Hepatocyte (in vitro differentiated cells): ENCODE measurements at places on chromosomes 16 and 17. TPM values are rescaled to one million over a fixed set of nuclear protein-coding genes. Genes with fewer than 3 reads are reported as not detected.

KRT27 gene
- total RNA-seq: not detected in 2 replicates

KRTAP2-2 gene
- total RNA-seq: not detected in 2 replicates

HBA2 gene
- total RNA-seq: not detected in 2 replicates

RHBDF1 gene
- total RNA-seq: 21.8 and 41.5 TPM in 2 replicates

- no peak overlapping the region for H3K4me3 ChIP-seq
- H3K27ac ChIP-seq: no peak overlapping the region
- H3K36me3 ChIP-seq: no peaks in the 10 kb centered on the region
- DNase-seq: no peak
- H3K4me1 ChIP-seq: peaks cover 7% of the 10 kb centered on the region
These were observed 256.1 kb upstream of the SALL1 start for GRCh38 chr16:51407199-51407598.

- peak overlapping the region; percentile 70 for H3K27ac ChIP-seq
- peak; percentile 31 for DNase-seq
- H3K4me3 ChIP-seq: no peak overlapping the region
- H3K4me1 ChIP-seq: peaks cover 32% of the 10 kb centered on the region
These were observed 47.1 kb downstream of the VMP1 start for GRCh38 chr17:59754552-59754951.

DNA sequence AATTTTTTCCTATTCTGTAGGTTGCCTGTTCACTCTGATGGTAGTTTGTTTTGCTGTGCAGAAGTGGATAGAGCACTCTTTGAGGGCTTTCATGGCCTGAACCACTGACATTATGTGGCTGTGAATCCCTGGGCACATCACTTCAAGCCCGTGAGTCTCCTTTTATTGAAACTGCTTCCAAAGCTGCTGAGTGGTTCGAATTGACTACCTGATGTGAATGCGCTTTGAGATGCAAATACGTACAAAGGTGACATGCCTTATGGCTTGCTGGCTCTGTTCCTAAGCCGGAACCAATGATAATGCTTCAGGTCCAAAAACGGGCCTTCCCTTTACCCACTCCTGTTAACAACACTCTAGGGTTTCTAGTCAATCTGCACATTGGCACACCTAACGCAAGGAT is 34.3 kb downstream of the ASPA start:
- no peaks in the 10 kb centered on the region for H3K36me3 ChIP-seq
- H3K4me3 ChIP-seq: no peak overlapping the region
- no peak for DNase-seq

- no peak for DNase-seq
- H3K27me3 ChIP-seq: no peaks in the 10 kb centered on the region
- H3K4me1 ChIP-seq: no peaks in the 10 kb centered on the region
- H3K27ac ChIP-seq: no peak overlapping the region
- H3K4me3 ChIP-seq: no peak overlapping the region
These were observed 51.3 kb downstream of the AKAP1 start for GRCh38 chr17:57136355-57136754.

DNA sequence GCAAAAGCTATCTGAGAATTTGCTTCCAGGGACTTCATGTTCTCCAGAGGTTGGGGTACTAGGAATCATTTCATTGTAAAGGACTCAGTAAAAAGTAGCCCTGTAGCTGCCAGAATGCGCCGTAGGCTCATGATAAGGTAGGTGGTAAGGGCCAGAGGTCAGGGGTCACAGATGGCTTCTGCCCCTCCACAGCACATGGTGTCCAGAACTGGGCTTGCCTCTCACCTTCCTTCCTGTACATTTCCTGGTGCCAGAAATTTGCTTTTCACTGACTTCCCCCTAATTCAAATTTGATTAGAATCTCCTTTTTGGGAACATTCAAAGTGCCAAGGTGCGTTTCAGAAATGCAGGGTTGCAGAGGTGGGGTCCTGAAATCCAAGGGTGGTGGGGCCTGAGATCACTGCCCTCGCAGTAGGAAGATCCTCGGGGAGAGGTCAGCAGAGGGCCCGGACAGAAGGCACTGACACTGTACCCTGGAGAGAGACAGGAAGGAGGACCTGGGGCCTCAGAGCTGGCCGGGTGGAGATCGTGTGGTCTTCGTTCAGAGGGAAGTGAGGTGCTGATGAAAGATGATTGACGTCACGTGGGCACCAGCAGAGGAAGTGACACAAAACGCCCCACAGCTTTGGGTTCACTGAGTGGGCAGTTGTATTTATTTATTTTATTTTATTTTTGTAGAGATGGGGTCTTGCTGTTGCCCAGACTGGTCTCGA is 25.5 kb upstream of the METRNL start:
- no peak overlapping the region for H3K4me3 ChIP-seq
- H3K4me1 ChIP-seq: peaks cover 9% of the 10 kb centered on the region
- DNase-seq: no peak
- H3K27me3 ChIP-seq: no peaks in the 10 kb centered on the region

DNA sequence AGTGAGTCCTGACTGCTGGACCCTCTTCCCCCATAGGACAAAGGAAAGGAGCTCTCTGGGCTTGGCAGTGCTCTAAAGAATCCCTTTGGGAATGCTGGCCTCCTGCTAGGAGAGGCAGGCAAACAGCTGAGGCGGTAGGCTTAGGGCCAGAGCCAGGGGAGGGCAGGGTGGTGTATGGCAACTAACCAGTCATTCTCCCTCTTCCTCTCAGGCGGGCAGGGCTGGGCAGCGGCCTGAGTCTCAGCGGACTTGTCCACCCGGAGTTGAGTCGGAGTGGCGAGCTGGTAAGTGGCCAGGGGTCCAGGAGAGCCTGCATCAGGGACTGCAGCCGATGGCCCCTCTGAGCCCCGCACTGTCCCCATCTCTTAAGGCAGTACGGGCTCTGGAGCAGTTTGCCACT is 4.4 kb downstream of the ACADVL start:
- no peak for DNase-seq
- no peak overlapping the region for H3K4me3 ChIP-seq
- peaks cover 19% of the 10 kb centered on the region for H3K4me1 ChIP-seq
- H3K27ac ChIP-seq: no peak overlapping the region

DNA sequence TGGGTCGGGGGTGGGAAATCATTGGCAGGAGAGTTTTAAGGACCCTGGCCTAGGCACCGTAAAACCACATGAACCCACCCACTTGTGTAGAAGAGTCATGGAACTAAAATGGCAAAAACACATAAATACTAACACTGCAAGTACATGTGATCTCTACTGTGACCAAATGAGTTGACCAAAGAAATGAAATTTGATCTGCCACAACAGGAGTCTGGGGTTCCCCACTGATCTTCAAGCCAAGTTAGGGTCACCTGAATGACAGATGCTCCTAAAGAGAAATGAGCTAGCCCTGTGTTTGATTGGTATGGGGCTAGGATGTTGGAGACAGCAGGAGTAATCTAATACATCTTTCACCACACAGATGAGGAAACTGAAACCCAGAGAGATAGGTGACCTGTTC is 21.5 kb upstream of the SKAP1 start:
- no peaks in the 10 kb centered on the region for H3K36me3 ChIP-seq
- no peak overlapping the region for H3K4me3 ChIP-seq
- H3K27ac ChIP-seq: no peak overlapping the region
- H3K4me1 ChIP-seq: no peaks in the 10 kb centered on the region

DNA sequence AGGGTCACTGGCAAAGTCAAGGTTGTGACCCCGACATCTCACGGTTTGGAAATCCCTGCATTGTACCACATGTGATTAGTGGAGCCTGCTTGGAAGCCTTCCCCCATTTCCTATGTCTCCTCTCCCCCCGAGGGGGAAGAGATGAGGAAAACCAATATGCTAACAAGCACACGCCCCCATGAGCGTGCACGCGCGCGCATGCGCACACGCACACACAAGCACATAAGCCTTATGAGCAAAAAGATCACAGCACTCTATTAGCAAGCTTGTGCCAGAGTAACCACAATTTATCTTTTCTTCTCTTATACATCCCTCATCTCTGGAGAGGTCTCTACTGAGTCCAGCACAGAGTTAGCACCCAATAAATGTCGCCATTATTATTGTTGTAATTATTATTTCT is 31.8 kb upstream of the MMP2 start:
- H3K27me3 ChIP-seq: no peaks in the 10 kb centered on the region
- no peaks in the 10 kb centered on the region for H3K36me3 ChIP-seq
- no peak overlapping the region for H3K27ac ChIP-seq
- no peak overlapping the region for H3K4me3 ChIP-seq

GRCh38 chr17:66165537-66166123 is 26.3 kb downstream of the CEP112 start:
- H3K36me3 ChIP-seq: no peaks in the 10 kb centered on the region
- no peak overlapping the region for H3K27ac ChIP-seq
- peak; percentile 59 for DNase-seq

DNA sequence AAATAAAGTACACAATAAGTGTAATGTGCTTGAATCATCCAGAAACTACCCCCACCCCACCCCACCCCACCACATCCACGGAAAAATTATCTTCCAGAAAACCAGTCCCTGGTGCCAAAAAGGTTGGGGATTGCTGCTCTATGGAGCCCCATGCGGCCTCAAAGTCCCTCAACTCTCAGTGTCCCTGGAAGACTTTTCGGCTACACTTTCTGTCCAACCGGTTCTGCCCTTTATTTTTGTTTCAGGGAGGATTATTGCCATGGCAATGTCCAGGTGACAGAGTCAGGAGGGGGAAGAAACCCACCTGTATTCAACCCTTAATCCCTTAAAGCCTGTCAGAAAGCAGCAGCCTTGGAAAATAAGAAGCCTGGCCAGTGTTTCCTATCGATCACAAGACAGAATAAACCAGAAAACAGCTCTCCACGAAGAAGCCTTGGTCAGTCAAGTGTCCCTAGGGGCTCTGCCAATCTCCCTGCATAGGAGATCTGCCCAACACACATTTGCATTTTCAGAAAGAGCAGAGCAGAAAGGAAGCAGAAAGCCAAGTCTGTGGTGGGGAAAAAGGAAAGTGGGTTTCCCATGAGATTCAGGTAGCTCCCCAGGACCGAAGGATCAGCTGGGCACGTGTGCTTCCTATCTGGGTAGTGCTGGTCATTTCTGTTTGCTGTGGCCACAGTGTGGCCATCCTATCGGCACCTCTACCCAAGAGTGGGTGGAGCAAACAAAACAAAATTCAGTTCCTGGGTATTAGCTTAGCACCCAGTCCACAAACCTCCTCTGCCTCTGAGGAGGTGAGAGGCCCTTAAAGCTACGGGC is 342.7 kb downstream of the SOX9 start:
- H3K27me3 ChIP-seq: no peaks in the 10 kb centered on the region
- H3K4me3 ChIP-seq: no peak overlapping the region
- no peak for DNase-seq
- H3K36me3 ChIP-seq: no peaks in the 10 kb centered on the region
- H3K27ac ChIP-seq: peak overlapping the region; percentile 99

GRCh38 chr17:14330492-14330962 is 29.6 kb downstream of the HS3ST3B1 start:
- no peak for DNase-seq
- H3K4me3 ChIP-seq: no peak overlapping the region
- peaks cover 3% of the 10 kb centered on the region for H3K4me1 ChIP-seq
- peaks cover 4% of the 10 kb centered on the region for H3K27me3 ChIP-seq
- H3K27ac ChIP-seq: no peak overlapping the region
- no peaks in the 10 kb centered on the region for H3K36me3 ChIP-seq

- no peak for DNase-seq
- H3K27me3 ChIP-seq: no peaks in the 10 kb centered on the region
- H3K27ac ChIP-seq: no peak overlapping the region
- no peaks in the 10 kb centered on the region for H3K36me3 ChIP-seq
These were observed 79.5 kb upstream of the PLCG2 start for GRCh38 chr16:81699596-81699995.

DNA sequence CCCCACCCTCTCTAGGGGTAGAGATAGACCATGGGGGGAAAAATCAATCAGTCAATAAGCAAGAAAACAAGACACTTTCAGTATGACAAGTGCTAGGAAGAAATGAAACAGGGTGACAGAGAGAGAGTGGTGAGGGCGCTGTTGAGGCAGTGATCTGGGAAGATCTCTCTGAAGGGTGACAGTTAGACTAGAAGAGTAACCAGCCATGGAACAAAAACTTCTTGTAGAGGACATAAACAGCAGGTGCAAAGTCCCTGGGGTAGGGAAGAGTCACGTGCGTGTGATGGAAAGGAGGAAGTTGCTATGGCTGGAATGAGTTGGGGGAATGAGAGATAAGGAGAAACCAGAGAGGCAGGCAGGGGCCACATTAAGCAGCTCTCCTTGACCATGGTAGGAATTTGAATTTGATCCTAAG is 16.8 kb upstream of the EMP2 start:
- H3K27me3 ChIP-seq: no peaks in the 10 kb centered on the region
- DNase-seq: no peak
- no peaks in the 10 kb centered on the region for H3K36me3 ChIP-seq
- no peak overlapping the region for H3K4me3 ChIP-seq
- peaks cover 8% of the 10 kb centered on the region for H3K4me1 ChIP-seq
